Skin of body (tissue), 3 donors: ENCODE measurements at places on chromosomes 7 and 10. TPM values are rescaled to one million over a fixed set of nuclear protein-coding genes. Genes with fewer than 3 reads are reported as not detected.

SLC16A9 gene
- total RNA-seq = 6.5 TPM

PON1 gene
- 0.10 TPM for total RNA-seq

DNA sequence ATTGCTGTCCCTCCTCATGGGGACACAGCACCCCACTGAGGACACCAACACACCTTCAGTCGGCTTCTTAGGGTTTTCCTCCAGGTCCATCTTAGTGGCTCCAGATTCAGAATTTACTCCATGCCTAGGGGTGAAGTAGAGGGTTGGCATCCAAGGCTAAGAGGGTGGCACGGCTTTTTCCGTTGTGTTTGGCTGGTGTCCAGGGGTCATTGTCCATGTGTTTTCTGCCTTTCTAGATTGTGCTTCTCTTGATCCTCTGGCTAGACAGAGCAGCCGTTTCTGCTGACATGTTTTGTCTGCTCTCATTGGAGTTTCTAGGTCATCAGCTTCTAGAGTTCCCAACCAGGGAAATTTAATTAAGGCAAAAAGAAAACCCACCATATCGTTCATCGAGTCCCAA lies 291.6 kb upstream of the CELF2 start:
- no peak for DNase-seq

- no peak for DNase-seq
These were observed 56.7 kb upstream of the ELN start for GRCh38 chr7:73971322-73971703.

GRCh38 chr7:81956520-81956919 lies 186.7 kb upstream of the HGF start:
- peak; percentile 24 for DNase-seq
